ENCODE measurements at places on chromosomes 2 and 18.
A peak's percentile ranks its signal among the peaks of the same experiment; 100 is the strongest.

- DNase-seq = no peak
Measured at GRCh38 chr2:71852141-71852711, 295.4 kb downstream of the CYP26B1 start.

- DNase-seq = no peak
Measured at GRCh38 chr2:17059458-17059857, 393.8 kb upstream of the CYRIA start.

DNA sequence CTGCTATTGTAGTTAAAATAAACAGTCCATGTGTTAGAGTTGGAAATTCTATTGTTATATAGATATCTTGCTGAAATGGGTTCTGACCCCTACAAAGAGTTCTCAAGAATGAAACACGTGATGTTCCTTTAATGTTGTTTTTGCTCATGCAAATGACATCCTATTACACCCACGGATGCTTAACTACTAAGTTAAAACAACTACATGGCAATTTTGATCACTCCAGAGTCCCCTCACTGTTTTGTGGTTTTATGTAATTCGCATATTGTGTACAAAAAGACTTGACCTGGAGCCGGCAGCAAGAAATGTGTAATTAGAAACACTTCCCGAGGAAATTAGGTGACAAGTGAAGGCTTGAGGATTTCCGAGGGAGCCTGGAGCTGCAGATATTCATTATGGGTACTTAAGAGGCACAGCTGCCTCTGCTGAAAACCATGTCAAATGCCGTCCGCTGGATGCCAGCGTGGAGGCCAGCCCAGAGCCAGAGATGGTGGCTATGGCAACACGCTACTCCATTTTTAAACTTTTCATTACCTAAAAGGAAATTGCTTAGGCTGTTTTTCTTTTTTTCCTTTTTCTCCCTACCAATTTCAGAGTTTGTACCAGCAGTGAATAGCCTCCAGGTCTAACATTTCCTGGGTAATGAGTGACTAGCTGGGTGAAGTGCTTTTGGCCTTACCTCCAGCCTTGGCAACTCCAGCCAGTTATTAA is 21.0 kb upstream of the CABLES1 start:
- no peak for DNase-seq

DNA sequence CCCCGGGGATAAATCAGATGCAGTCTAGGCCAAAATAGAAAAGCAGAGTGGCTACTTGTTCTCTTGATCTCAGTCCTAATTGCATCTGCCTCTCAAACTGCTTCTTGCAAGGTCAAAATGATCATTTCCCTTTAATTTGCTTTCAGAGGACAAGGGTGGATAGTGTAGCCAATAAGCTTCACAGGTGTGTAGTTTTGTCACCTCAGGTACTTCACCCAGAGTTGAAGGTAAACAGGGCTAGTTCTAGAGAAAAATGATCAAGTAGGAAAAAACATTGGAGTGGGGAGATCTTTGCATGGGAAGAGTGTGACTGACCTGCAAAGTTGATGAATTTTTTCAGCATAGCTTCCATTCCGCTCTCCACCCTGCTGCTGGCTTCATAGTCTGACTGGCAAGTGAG is 8.7 kb downstream of the ERICH2 start:
- no peak for DNase-seq

DNA sequence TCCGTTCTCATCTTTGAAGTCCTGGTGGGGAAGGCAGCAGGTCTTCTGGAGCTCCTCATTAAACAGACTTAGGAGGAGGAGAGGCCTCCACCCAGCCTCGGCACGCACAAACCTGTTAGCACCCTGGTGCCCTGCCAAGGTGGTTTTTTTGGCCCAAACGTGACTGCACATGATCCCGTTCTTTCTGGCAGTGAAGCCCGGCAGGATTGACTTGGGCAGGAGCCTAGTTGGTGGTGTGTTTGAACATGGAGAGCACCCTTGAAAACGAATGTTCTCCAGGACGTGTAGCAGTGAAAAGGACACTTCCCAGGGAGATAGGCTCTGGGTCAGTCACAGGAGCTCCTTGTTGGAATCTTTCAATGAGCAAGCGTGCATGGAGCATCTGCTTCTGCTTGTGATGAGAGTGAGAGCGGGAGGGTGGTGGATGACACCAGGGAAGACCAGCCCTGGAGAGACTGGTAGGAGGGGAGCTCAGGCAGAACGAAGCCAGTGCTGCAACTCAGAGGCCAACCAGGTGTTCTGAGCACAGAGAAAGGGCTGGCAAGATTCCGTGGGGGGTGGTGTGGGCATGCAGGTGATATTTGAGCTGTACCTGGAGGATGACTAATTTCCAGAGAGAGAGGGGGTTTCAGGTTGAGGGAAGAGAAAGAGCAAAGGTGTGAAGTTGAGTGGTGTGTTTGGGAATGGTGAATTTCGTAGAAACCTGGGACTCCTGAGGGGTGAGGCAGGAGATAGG is 73.8 kb downstream of the TANC1 start:
- DNase-seq = no peak

GRCh38 chr2:203782262-203782976 is 76.0 kb downstream of the CD28 start:
- DNase-seq = peak; percentile 45

DNA sequence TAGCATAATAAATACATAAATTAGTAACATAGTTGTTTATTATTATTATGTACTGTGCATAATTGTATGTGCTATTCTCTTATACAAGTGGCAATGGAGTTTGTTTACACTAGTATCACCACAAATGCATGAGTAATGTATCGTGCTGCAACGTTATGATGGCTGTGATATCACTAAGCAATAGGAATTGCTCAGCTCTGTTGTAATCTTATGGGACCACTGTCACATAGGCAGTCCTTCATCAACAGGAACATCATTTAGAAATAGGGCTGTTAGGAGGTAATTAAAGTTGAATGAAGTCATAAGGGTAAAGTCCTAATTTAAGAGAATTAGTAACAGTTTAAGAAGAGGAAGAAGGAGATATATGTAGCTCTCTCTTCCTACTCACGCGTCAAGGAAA is 33.8 kb downstream of the TEX51 start:
- no peak for DNase-seq

DNA sequence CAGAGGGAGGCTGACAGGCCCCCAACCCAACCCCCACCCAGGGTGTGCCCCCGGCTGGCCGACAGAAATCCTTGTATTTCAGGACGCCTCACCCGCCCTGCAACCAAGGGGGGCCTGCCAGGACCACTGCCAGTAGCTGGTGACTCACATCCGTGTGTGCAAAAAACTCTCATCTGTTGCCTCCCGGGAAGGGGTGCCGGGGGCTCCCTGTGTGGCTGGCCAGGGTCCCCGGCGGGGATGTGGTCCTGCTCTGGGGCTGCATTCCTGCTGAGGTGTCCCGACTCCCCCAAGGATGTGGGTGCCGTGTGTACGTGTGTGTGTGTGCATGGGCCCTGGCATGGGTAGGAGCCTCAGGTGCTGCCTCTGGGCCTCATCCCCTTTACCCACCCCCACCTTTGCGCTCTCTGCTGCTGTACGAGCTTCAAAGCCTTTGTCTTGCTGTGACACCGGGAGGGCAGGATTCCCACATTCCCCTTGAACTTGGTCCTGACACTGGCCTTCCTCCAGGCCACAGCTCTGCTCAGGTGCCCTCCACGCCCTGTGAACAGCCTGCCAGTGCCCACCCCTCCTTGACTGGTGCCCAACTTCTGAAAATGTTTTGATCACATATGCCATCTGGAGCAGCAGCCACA is 226.3 kb upstream of the HDAC4 start:
- no peak for DNase-seq

DNA sequence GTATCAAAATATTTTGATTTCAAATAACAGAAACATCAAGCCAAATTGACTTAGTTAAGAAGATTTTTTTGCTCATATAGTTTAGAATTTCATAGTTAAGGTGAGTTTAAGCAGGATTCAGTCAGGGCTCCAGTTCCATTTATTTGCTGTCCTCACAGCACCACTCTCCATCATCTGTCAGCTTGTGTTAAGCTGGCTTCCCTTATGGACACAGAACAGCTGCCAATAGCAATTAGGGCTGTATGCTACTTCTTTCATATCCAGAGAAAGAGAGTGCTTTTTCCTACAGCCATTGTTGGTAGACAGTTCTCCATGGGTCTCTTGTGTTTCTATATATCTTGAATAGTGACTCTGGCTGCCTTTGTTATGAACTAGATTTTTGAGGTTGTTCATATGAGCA is 95.4 kb upstream of the CYP20A1 start:
- no peak for DNase-seq

DNA sequence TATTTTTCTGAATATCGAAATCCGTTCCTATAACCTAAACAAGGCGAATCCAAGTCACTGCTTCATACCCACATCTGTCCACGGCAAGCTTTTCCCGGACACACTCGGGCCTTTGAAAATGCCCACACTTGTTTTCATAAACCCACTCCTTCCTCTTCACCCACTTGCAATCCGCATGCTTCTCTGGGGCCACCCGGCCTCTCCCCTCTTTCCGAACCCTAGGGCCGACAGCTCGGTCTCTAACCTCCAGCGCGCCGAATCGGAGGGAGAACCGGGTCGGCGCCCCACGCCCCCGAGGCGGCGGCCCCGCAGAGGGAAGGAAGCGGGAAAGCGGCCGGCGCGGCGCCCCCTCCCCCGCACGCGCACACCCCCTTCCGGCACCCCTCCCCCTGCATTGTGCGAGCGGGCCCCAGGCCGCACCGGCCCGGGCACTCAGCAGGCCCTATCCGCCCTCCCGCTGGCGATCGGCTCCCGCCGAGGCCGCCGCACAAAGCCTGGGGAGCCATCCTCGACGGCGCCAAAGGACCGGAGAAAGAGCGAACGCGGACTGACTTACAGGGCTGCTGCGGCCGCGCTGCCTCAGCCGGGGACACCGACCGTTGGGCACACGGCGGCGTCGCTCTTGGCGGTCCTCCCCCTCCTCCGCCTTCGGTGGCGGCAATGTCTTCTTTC is 467 bp downstream of the PUM2 start:
- no peak for DNase-seq

DNA sequence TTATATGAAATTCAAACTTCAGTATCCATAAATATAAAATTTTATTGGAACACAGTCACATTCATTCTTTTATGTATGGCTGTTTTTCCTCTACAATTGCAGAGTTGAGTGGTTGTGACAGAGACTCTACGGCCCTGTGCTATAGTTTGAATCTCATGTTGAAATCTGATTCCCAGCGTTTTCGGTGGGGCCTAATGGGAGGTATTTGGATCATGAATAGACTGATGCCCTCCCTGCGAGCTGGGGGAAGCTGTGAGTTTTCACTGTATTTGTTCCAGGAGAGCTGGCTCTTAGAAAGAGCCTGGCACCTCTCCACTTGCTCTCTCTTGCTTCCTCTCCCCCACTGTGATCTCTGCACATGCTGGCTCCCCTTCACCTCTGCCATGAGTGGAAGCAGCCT is 1.7 kb downstream of the PFN4 start:
- no peak for DNase-seq

GRCh38 chr2:128041561-128041960 is 13.7 kb upstream of the SAP130 start:
- DNase-seq = no peak

DNA sequence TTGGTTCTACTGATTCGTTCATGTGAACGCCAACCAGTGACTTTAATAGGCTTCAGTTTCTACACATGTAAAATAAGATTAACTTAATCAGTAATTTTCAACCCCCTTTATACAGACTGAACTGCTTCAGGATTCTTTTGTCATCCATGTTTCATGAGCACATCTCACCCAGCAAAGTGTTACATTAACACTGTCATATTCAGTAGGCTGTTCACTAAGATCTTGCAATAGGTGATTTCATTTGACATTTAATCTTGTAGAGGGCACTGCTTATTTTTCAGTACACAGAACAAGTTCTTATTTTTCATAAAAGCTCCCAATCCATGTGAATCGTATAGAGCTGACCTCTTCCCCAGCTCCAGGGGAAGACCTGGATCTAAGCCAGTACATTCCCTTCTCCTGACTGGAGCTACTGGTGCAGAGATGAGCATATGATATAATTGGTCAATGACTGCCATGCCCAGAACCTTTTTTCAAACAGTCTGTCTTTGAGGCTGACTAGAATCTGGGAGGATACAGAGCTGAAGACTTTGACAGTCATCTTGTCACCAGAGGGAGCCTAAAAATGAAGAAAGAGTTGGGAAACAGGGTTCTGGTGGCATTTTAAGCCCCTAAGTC is 72.2 kb upstream of the CHRNA1 start:
- no peak for DNase-seq

- no peak for DNase-seq
Measured at GRCh38 chr18:79899609-79900445, 51.6 kb downstream of the SLC66A2 start.

DNA sequence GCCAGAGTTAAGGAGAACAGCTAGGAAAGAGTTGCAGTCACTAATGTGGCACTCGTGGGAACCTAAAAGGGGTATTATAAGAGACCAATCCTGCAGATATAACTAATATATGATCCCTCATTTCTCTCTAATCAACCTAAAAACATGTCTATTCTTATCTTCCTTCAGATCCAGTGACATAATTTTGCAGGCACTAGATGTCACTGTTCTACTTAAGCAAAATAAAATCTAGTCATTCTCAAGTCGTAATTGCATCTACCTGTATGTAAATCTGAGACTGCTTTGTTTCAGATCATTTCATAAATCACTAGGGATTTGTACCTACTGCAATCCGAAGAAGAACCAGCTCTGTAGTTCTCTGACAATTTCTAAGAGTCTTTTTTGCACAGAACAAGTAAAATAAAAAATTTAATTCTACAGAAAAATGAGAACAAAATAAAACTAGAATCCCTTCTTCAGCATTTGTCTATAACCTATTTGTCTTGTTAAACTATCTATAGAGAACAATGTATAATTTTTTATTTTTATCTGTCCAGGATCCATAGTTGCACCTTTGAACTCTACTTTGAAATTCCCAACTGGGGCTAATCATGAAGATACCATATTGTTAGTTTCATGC is 56.5 kb upstream of the ERBB4 start:
- DNase-seq = no peak

- no peak for DNase-seq
Measured at GRCh38 chr2:104836841-104837240, 17.1 kb upstream of the POU3F3 start.

- no peak for DNase-seq
Measured at GRCh38 chr2:44164617-44165016, 4.1 kb upstream of the PPM1B start.

DNA sequence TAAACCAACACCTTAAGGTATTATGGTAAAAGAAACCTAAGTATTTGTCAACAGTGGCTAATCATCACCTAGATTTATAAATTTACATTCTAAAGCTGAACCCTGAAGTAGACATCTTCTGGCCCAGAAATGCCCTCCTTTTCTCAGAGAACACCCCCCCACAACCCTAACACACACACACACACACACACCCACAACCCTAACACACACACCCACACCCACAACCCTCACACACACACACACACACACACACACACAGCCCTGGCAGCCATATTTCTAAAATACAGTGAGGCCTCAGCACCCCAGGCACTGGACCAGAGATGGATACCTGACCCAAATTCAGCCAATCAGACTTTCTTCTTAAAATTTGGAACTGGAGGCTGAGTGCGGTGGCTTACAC is 14.3 kb downstream of the SRBD1 start:
- no peak for DNase-seq
